ENCODE measurements at places on chromosomes 6 and 20. TPM values are rescaled to one million over a fixed set of nuclear protein-coding genes. Genes with fewer than 3 reads are reported as not detected.

DNA sequence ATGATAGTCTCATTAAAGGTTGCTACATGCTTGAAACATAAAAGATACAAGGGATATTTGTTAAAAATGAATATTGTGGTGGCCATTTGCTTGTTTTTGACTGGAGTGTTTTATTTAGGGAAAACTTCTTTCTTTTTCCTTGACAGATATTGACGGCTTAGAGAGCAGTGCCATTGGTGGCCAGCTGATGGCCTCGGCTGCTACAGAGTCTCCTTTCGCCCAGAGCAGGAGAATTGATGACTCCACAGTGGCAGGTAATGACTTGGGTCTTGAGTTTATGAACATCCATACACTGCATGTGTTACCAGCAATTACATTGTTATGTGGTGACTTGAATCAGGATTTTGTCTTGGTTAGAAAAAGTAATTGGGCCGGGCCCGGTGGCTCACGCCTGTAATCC lies 67.5 kb upstream of the PBOV1 start:
- DNase-seq: no peak

Gene CNBD2
- total RNA-seq: 6.2 TPM

GRCh38 chr20:19692100-19692499 lies 66.0 kb upstream of the RIN2 start:
- DNase-seq: no peak

DNA sequence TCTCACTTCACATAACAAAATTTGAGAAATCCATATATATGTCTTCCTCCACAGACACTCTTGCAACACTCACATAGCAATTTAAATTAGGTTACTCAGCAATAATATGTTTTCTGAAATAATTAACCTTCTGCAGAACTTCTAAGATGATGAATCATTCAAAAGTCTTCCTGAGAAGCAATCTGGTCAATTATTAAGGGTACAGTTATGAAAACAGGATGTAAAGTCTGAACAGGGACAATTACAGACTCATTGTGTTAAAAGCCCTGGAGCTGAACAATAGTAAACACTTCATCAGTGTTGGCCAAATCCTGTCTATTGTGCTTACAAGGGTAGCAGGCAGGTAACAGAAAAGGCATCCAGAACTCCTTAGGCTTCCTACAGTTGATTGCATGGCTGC lies 75.4 kb downstream of the FILIP1 start:
- DNase-seq: no peak

DNA sequence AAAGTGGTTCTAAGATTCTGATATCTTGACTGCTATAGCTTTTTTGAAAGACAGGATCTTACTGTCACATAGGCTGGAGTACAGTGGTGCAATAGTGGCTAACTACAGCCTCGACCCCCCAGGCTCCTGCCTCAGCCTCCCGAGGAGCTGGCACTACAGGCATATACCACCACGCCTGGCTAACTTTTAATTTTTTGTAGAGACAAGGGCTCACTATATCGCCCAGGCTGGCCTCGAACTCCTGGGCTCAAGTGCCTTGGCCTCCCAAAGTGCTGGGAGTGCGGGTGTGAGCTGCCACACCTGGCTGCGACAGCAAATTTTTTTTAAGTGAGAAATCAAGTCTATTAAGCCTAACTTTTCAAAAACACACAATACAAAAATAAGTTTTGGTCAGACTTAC lies 106.6 kb downstream of the NOL4L start:
- no peak for DNase-seq

Gene CLPSL2
- total RNA-seq: not detected

GRCh38 chr6:123925350-123925749 lies 121.7 kb downstream of the NKAIN2 start:
- no peak for DNase-seq

Gene PNLDC1
- 1.3 TPM for total RNA-seq

Gene RBPJL
- not detected for total RNA-seq

- DNase-seq: no peak
Observed at GRCh38 chr6:56062836-56063235, 184.5 kb downstream of the COL21A1 start.

DNA sequence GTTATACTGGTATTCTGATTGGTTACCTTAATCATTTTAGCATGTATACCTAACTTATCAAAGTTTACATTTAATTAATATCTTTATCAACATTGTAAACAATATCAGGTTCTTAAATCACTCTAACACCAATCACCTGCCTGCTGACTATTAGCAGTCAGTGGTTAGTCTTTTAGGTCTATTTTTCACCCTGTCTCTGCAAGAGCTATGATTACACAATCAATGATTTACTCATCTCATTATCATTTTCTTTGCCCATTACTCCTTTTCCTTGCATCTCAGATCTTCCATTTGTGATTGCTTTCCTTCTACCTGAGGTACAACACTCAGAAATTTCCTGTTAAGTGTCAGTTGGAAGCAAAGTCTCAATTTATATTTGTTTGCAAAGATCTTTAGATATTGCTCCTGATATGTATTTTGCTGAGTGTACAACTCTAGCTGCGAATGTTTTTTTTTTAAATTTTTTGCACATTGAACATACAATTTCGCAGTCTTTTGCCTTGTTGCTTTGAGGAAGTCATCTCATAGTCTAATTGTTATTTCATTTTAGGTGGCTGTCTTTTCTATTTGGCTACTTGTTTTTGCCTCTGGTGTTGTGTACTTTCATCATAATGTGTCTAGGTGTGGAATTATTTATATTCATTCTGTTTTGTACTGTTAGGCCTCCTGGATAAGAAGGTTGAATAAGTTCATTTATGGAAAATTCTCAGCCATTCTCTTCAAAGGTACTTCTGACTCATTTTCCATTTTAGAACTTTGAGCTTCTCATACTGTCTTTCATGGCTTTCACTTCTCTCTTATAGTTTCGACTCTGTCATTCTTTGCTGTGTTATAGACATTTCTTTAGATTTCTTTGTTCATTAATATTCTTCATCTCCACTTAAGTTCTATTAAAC lies 104.9 kb upstream of the CEP162 start:
- no peak for DNase-seq

- DNase-seq: no peak
Observed at GRCh38 chr6:68730291-68731054, 95.4 kb downstream of the ADGRB3 start.

GRCh38 chr20:18637224-18637623 lies 49.4 kb downstream of the DTD1 start:
- DNase-seq: no peak

- no peak for DNase-seq
Observed at GRCh38 chr20:44033344-44033743, 118.7 kb downstream of the TOX2 start.

Gene GPX5
- total RNA-seq: not detected

DNA sequence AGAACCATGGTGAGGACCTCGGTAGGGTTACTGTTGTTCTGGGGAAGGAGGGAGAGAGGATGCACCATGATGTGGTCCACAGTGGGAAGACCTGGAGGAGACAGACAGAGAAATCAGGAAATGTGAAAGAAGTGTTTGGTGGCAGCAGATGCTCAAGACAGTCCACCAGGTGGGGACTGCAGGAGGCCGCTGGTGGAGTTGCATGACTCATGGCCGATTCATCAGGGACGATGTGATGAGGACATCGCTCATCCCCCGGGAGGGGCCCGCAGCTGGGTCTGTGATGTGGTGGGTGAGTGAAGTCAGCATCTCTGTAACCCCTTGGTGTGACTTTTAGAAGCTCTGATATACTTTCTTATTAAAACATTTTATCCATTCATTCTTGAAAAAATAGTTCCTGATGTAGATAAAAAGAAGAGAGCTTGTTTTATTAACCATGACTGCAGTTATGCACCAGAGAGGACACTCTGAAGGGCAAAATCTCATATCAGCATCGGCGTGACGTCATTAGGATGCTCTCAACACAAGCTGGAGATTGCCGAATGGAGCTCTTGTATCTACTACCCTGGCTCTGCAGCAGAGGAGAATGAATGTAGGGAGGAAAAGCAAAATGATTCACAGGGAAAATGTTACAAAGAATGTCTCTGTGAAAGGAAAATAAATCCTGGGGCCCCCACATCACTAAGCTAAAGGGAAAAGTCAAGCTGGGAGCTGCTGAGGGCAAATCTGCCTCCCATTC lies 71.2 kb downstream of the RAMACL start:
- no peak for DNase-seq

Gene DTD1
- 10.9 TPM for total RNA-seq

- peak; percentile 46 for DNase-seq
Observed at GRCh38 chr20:20568604-20569205, 143.7 kb downstream of the RALGAPA2 start.

DNA sequence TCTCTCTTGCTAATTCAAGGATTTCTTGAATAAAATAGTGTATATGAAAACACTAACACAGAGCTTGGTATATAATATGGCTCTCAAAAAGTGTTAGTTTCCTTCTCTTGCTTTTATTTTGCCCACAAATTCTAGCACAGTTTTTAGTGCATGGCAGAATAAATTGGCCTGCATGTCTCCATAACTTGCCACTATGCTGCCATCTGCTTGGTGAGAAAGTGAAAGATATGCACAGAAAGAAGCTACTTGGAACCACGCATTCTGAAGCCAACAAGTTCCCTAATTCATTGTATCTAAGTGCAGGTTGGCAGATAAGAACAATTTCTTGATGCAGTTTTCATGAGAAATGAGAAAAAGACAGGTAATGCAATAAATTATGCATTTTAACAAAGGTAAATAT lies 101.2 kb downstream of the EPHA7 start:
- no peak for DNase-seq

Gene ENPP3
- total RNA-seq: 19.5 TPM

Gene MPIG6B
- total RNA-seq: 0.57 TPM

- DNase-seq: no peak
Observed at GRCh38 chr20:20624914-20625313, 87.5 kb downstream of the RALGAPA2 start.

GRCh38 chr6:11486051-11486450 lies 51.5 kb upstream of the TMEM170B start:
- DNase-seq: no peak

DNA sequence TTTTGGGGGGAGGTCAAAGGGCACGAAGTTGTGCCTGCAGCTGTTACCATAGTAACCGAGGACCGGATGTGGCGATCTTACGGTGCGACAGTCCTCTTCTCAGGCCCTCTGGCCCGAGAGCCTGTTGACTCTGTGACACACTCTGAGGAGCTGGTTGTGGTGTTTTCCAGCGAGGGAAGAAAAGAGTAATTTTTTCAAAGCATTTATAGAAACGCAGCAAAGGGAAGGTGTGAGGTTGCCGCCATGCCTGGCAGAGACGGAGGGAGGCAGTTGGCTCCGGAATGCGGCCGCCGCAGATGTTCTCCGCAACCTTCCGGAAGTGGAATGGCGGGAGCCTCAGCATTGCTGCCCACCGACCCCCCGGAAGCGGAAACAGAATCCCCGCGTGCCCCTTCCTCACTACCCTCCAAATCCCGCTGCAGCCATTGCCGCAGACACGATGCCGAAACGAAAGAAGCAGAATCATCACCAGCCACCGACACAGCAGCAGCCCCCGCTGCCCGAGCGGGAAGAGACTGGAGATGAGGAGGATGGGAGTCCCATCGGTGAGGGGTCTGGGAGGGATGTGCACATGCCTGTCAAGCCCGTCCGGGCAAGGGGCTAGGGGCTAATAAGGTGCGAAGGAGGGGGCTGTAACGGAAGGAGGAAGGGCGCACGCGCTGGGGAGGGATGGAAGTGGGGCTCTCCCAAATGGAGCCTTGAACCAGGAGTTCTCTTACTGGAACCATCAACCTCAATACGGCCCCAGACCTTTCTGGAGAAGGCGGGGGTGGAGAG lies at the start of gene PRR3:
TSS of gene PRR3 (plus strand) at position 390 of the 777 bp plus-strand sequence. CDS start at position 440, 50 bp downstream.
- peak; percentile 92 for DNase-seq

Gene HDGFL1
- total RNA-seq: not detected

DNA sequence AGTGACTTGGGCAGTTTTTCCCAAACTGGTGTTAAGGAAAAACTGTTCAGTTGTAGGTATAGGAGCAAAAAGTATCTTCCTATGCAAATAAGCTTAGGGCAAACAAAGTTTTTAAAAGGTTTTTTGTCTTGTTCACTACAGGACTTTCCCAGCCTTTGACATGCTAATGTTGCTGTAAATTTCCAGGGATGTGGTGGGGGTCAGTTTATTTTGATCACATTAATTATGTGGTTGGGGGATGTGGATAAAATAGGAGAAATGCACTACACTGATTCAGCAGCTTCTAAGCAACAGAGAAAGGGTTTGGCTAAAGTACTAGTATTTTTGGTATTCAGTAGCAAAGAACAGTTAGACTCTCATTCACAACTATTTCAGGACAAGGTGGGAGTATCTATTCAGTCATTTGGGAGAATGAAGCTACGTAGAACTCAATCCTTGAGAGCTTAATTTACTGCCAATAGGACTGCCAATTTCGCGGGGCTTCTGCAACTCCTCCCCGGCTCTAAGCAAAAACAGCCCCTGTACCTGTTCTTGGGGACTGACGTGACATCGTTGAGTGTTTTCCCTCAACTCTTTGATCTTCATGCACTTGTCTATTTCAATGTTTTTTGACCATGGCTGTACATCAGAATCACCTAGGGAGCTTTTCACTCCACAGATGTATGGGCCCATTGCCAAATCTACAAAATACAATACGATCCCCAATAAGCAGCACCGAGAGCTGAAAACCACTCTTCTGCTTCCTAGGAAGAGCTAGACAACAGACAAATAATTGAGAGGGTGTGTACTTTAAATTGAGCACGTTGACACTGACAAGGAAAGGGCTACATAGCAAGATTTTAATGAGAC lies 94.8 kb upstream of the NHSL1 start:
- no peak for DNase-seq

GRCh38 chr20:4962241-4962855 lies 39.0 kb downstream of the SLC23A2 start:
- no peak for DNase-seq

- DNase-seq: no peak
Observed at GRCh38 chr6:162109480-162110050, 618.0 kb downstream of the PRKN start.

Gene ZSCAN23
- 3.0 TPM for total RNA-seq

DNA sequence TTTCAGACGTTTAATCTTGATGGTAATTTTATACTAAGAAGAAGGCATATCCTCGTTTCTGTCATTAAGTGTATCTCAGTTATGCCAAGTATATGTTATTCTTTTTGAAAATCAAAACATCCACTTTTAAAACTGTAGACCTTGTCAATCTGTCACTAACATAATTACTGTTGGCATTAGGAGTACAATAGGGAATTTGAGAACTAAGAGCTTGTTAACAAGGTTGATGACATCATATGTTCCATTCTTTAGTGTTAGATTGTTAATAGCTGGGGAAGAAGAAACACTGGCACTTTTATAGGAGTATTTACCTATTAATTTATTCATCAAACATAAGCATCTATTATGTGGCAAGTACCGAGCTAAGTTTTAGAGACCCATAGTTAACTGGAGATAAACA lies 76.2 kb downstream of the MAP3K4 start:
- DNase-seq: no peak

- DNase-seq: no peak
Observed at GRCh38 chr6:110664933-110665332, 150.3 kb downstream of the CDK19 start.

GRCh38 chr20:62571669-62572344 lies 70.5 kb upstream of the SLCO4A1 start:
- no peak for DNase-seq

DNA sequence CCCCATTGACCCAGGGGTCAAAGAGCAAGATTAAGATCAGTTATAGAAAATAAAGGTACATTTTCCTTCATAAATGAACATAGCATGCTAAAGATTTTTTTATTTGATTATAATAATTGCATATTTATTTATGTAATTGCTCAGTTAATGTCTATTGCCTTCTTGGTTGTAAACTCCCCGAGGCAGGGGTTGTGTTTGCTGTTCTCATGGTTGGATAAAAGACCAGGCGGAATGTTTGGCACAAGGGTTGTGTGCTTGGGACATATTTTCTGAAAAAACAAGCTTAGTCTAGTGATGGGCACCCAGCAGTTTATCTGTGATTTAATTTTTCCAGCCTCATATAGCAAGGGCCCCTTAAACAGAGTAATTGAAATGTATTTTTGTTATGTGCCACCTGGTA lies 47.5 kb upstream of the ZFP64 start:
- no peak for DNase-seq

GRCh38 chr6:147861696-147862095 lies 353.2 kb downstream of the SAMD5 start:
- DNase-seq: no peak

All from mucosa of descending colon (tissue), 3 donors.